ENCODE measurements at places on chromosomes 6 and 20.

DNA sequence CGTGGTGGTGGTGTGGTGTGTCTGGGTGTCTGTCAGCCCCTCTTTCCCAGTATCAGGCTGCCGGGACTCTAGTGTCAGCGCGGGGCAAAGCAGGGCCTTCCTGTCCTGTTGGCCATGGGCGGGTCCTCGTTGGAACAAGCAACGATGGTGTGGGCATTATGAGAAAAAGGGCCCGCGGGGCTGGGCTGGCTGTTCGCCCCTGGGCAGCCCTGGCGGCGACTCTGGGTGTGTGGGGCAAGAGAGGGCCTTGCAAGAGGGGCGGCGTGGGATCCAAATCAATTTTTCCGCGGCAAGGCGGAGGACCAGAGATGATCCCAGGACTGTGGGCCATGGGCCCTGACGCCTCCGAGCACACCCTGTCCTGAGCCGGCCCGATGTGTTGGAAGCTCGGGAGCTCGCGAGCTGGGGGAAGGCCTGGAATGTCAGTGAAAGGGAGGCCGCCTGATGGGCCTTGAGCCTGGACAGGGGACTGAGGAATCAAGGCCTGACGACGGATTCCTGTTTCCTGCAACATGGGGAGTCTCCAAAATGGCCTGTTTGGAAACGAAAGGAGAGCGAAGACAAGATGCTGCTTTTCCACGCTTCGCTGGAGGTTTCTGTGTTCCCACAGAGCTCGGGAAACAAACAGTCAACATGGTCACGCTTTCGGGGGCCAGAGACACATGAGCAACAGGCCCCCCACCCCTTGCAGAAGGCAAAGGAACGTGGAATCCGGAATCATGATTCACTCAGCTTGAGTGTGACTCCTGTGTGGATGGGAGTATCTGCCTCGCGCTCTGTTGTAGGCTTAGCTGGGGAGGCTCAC, 364.7 kb upstream of the DEFB115 start:
- H3K36me3 ChIP-seq: no peaks in the 10 kb centered on the region
- DNase-seq: no peak
- no peak overlapping the region for H3K27ac ChIP-seq
- peaks cover 25% of the 10 kb centered on the region for H3K27me3 ChIP-seq

DNA sequence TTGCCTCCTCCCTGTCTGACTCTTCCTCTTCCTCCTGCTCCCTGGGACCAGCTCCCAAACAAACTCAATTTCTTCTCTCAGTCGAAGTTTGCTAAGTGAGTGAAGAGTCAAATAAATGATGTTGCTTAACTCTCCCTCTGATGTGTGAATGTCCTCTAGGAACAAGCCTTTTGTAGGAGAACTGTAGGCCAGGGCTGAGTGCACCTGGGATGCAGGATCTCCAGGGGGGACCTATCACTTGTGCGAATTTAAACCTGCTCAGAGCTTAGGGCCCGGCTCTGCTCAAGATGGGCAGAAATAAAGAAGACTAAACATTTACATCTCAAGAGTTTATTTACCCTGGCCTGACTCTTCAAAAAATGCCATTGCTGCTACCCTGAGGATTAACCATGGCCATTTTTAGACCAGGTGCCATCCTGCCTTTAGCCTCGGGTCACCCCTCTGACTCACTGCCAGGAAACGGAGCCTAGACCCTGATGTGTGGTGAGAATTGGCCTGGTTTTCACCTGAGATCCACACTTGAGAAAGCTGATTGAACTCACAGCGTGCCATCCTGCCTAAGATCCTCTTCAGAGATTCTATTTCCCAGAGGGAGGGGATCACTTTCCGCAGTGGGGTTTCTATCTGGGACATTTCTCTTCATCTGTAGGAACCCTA, 63.6 kb upstream of the CD93 start:
- H3K4me3 ChIP-seq: no peak overlapping the region
- no peak overlapping the region for H3K27ac ChIP-seq
- H3K4me1 ChIP-seq: no peaks in the 10 kb centered on the region
- DNase-seq: no peak

GRCh38 chr6:5967594-5967993, 39.1 kb downstream of the NRN1 start:
- no peak overlapping the region for H3K4me3 ChIP-seq
- no peaks in the 10 kb centered on the region for H3K27me3 ChIP-seq

- H3K27ac ChIP-seq: no peak overlapping the region
- H3K4me1 ChIP-seq: peaks cover 25% of the 10 kb centered on the region
- H3K27me3 ChIP-seq: no peaks in the 10 kb centered on the region
- no peaks in the 10 kb centered on the region for H3K36me3 ChIP-seq
- no peak for DNase-seq
Measured at GRCh38 chr6:79072640-79073181, 5.3 kb downstream of the PHIP start.

DNA sequence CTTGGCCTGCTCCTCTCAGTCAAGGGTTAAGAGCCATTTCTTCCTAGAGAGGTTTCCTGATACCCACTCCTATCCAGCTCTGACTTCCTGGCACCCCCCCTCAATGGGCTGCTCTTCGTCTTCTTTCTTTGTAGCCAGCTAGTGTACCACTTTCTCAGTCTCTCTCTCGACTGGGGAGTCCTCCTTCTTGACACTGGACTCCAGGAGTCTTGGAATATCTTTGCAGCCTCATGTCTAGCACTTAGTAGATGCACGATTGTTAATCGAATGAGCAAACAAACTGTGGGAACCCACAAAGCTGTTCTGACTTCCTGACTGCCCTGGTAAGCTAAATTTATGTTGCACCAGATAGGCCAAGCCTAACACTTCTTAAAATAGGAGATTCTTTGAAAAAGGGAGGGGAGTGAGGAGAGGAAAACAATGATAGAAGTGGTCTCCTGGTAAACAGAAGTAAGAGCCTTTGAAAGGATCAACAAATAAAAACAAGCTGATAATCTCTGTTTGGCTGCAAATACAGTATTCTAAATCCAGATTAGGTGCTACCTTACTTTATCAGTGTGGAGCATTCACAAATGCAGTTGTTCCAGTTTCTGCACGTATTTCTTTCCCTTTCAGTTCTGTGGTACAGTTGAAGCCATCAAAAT, 160.1 kb upstream of the CITED2 start:
- no peak overlapping the region for H3K4me3 ChIP-seq
- H3K4me1 ChIP-seq: peaks cover 4% of the 10 kb centered on the region
- no peaks in the 10 kb centered on the region for H3K36me3 ChIP-seq
- H3K27me3 ChIP-seq: no peaks in the 10 kb centered on the region

DNA sequence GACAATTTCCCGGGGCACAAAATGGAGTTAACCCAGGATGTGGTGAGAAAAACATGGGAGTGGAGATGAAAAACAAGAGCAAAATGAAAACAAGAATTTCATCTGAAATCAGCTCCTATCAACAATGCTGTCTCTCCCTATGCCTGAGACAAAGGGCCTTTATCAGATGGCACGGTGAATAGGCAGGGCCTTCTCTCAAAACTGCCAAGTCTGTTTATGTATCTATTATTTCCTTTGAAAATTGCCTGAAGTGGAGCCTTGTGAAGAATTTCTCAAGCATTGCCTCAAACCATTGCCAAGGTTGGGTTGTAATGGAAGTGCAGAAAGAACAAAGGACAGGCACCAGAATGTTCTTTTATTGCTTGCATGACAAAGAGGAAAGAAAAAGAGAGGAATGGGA, 74.7 kb downstream of the BTBD3 start:
- H3K27ac ChIP-seq: no peak overlapping the region
- DNase-seq: no peak
- no peak overlapping the region for H3K4me3 ChIP-seq
- H3K27me3 ChIP-seq: no peaks in the 10 kb centered on the region
- no peaks in the 10 kb centered on the region for H3K4me1 ChIP-seq

GRCh38 chr6:37085198-37085597, 79.7 kb downstream of the FGD2 start:
- DNase-seq: no peak
- H3K27me3 ChIP-seq: peaks cover 2% of the 10 kb centered on the region
- H3K36me3 ChIP-seq: no peaks in the 10 kb centered on the region
- no peak overlapping the region for H3K27ac ChIP-seq
- no peaks in the 10 kb centered on the region for H3K4me1 ChIP-seq
